ENCODE measurements at places on chromosomes 6 and 20.

DNA sequence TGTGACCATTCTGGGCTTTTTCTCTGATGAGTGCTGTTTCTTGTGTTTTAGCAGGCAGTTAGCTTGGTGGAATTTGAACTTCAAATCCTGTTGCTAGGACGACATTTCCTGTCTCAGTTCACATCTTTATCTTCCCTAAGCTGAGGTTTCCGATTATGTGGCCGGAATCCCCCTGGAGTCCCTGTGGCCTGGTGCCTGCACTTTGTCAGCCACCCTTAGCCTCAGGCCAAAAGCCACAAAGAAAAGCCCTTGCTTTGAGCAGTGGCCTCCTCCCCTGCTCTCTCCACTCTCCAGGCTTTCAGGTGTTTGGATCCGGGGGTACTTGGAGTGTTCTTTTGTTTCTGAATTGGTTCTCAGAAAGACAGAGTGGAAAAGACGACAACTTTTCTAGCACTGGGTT is 59.9 kb upstream of the PMEPA1 start:
- H3K4me1 ChIP-seq, result no peaks in the 10 kb centered on the region
- H3K27ac ChIP-seq, result no peak overlapping the region
- DNase-seq, result no peak
- H3K36me3 ChIP-seq, result no peaks in the 10 kb centered on the region

DNA sequence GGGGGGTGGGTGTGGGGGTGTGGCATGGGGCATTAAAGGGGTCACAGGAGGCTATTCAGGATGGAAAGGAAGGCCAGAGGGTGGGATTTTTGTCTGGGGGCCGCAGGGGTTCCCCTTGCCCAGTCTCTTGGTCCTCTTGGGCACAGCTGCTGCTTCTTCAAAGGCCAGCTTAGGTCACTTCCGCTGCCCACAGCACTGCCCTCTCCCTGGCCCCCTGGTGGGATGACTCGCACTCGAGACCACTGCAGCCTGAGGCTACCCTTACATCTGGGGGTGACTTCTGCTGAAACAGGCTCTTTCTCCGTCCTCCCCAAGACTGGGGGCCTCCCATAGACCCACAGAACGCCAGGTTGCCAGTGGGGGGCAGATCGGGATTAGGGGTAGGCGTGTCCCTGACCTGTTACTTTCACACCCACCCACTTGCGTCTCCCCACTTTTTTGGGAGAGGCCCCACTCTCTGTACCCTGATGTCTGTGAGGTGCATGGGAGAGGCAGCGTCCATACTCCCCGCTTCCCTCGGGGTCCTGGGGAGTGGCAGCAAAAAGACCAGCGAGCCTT is 1.3 kb downstream of the LKAAEAR1 start:
- peak overlapping the region; percentile 75 for H3K4me3 ChIP-seq
- H3K36me3 ChIP-seq, result peaks cover 9% of the 10 kb centered on the region
- peaks cover 35% of the 10 kb centered on the region for H3K4me1 ChIP-seq
- DNase-seq, result no peak
- H3K27me3 ChIP-seq, result peaks cover 65% of the 10 kb centered on the region

DNA sequence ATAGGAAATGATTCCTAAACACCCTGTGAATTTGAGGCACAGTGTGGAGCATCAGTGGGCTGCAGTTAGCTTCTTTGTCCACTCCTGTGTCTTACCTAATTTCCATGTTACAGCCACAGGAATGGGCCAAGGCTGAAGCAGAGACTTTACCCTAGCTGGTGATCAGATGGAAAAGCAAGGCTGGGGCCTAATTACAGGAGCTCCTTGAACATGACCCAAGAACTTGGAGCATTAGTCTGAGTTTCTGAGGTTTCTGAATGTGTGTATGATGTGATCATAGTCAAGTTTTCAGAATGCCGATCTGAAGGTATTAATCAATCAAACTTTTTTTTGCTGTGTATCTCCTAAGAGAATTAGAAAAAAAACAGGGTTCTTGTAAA is 18.0 kb downstream of the HECA start:
- H3K27ac ChIP-seq, result peak overlapping the region; percentile 88
- H3K27me3 ChIP-seq, result no peaks in the 10 kb centered on the region
- peaks cover 86% of the 10 kb centered on the region for H3K4me1 ChIP-seq
- H3K36me3 ChIP-seq, result peaks cover 42% of the 10 kb centered on the region
- no peak for DNase-seq

- H3K4me3 ChIP-seq, result no peak overlapping the region
- peaks cover 52% of the 10 kb centered on the region for H3K36me3 ChIP-seq
- H3K27ac ChIP-seq, result no peak overlapping the region
- DNase-seq, result no peak
- H3K27me3 ChIP-seq, result no peaks in the 10 kb centered on the region
Observed at GRCh38 chr20:20519269-20519668, 151.4 kb downstream of the INSM1 start.

- no peaks in the 10 kb centered on the region for H3K27me3 ChIP-seq
- peaks cover 39% of the 10 kb centered on the region for H3K36me3 ChIP-seq
- H3K4me3 ChIP-seq, result no peak overlapping the region
- peaks cover 98% of the 10 kb centered on the region for H3K4me1 ChIP-seq
Observed at GRCh38 chr20:51529758-51530157, 12.8 kb downstream of the NFATC2 start.

DNA sequence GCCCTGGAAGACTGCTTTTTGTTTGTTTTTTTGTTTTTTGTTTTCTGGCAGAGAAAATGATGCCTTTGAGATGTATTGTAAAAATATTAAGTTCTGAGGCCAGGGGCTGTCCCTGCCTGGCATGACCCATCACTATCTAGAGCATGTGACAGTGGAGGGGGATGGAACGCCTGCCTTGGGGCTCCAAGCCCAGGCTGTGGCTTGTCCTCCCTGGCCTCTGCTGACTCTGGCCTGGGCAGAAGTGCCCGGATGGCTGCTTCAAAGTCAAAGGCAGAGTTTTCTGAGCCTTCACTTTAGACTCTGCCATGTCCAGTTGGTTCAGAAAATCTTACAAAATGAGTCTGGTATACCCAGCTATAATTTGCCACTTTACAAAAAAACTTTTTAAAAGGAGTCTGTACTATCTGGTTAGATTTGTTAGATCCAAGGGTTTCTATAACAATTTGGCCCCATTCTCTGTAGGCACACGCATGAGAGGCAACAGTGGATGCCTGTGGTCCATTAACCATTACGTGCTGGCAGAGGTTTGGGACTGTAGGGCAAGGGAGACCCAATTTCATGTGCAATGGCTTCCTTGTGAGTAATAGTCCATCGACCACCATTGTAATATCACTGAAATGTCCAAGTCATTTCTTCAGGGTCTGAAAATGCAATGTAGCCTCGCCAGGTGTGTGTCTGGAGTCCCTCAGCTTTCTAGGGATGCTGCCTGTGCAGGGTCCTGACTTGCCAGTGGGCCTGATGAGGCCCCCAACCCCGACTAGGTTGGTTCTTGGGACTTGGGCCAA is 8.3 kb downstream of the PPP1R3G start:
- H3K27me3 ChIP-seq, result peaks cover 45% of the 10 kb centered on the region
- peaks cover 7% of the 10 kb centered on the region for H3K4me1 ChIP-seq
- no peak overlapping the region for H3K27ac ChIP-seq
- no peak for DNase-seq
- H3K36me3 ChIP-seq, result no peaks in the 10 kb centered on the region

GRCh38 chr20:44138867-44139266 is 48.1 kb downstream of the JPH2 start:
- H3K36me3 ChIP-seq, result no peaks in the 10 kb centered on the region
- no peak overlapping the region for H3K27ac ChIP-seq
- no peak overlapping the region for H3K4me3 ChIP-seq
- H3K4me1 ChIP-seq, result no peaks in the 10 kb centered on the region
- peaks cover 49% of the 10 kb centered on the region for H3K27me3 ChIP-seq
- DNase-seq, result no peak

DNA sequence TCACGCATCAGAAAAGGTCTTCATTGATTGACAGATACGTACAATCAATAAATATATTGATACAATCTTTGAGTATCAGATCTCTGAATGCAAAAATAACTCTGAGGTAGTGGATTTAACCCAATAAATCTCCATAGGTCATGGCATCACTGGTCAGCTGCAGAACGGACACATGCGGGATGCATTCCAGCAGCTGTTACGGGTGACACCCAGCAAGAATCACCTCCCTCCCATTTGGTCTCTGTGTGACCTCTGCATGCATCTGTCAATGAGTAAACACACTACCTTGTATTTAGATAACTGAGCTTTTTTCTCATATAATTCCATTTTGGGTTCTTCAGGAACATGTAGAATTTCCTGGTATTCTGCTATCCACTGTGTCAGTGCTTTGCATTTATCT is 285.4 kb downstream of the SYNE1 start:
- H3K27ac ChIP-seq, result no peak overlapping the region
- no peaks in the 10 kb centered on the region for H3K4me1 ChIP-seq
- H3K4me3 ChIP-seq, result no peak overlapping the region
- no peaks in the 10 kb centered on the region for H3K27me3 ChIP-seq

DNA sequence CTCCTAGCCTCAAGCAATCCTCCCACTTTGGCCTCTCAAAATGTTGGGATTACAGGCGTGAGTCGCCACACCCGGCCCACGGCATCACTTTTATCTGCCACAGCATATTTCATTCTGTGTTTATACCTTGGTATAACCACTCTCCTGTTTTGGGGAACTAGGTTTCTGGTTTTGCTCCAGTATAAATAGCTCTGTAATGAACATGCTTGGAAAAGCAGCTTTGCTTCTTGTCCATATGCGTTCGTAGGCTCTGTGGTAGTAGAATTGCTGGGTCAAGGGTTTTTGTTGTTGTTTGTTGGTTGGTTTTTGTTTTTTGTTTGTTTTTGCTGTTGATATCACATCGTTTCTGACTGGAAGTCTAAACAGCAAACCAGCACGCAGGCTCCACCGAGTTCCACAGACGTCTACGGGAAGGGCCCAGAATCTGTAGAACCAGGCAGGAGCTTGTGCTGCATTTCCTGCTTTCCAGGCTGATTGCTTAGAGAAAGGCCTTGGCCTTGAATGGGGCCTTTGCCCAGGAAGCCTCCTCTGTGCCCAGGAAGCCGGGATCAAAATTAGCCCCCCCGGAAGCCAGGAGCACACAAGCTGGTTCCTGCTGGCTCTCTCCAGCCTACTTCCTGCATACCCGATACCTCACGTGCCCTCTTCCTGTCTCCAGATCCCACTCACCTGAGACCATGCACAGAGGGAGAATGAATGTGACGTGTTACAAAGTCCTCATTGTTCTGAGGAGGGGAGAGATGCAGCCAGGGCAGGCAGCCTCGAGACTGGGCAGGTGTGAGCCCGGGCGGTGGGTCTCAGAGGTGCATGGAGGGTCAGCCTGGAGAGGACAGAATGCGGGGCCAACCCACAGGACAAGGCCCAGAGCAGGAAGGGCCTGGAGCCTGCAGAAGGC is 34.7 kb downstream of the AAR2 start:
- H3K4me3 ChIP-seq, result no peak overlapping the region
- no peak overlapping the region for H3K27ac ChIP-seq
- no peaks in the 10 kb centered on the region for H3K36me3 ChIP-seq
- H3K4me1 ChIP-seq, result no peaks in the 10 kb centered on the region

DNA sequence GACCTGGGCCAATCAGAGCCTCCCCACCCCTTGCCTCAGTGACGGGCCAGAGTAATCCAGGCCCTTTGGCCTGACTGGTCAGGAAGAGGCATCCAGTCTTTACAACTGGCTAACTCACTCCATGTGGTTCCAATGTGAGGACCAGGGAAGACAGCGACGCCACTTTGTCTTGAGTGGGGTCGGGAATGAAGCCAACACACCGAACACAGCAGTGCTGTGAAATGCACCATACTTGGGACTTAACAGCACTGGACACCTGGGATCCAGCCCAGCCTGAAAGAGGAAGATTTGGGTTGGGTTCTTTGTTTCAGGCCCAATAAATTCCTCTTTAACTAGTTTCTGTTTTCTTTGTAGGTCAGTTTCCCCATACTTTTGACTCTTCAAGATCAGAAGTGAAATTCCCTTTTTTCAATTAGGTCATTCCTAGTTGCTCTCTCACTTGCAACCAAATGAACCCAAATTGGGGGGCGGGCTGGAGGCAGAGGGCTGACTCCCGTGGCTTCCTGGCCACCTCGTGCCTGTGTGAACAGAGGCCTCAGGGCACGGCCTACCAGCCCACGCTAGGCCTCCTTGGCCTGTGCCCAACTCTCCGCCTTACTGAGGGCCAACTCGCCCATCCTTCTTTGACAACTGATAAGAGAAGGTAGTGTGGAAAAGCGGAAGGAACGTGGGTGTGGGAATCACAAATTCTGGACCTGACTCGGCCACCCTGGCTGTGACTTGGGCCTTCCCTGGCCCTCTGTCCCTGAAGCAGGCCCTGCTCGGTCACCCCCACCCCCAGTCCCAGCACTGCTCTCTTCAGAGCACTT is 17.1 kb downstream of the SULF2 start:
- no peak overlapping the region for H3K4me3 ChIP-seq
- H3K27me3 ChIP-seq, result peaks cover 41% of the 10 kb centered on the region
- no peak overlapping the region for H3K27ac ChIP-seq
- DNase-seq, result no peak

- H3K27me3 ChIP-seq, result no peaks in the 10 kb centered on the region
- no peak overlapping the region for H3K4me3 ChIP-seq
- no peaks in the 10 kb centered on the region for H3K36me3 ChIP-seq
- no peak overlapping the region for H3K27ac ChIP-seq
- H3K4me1 ChIP-seq, result peaks cover 19% of the 10 kb centered on the region
- no peak for DNase-seq
Observed at GRCh38 chr6:90421666-90422065, 125.0 kb upstream of the BACH2 start.

- DNase-seq, result no peak
- H3K4me1 ChIP-seq, result no peaks in the 10 kb centered on the region
- H3K27ac ChIP-seq, result no peak overlapping the region
- H3K4me3 ChIP-seq, result no peak overlapping the region
- H3K36me3 ChIP-seq, result no peaks in the 10 kb centered on the region
- H3K27me3 ChIP-seq, result no peaks in the 10 kb centered on the region
Observed at GRCh38 chr6:139942331-139942730, 567.9 kb upstream of the CITED2 start.

DNA sequence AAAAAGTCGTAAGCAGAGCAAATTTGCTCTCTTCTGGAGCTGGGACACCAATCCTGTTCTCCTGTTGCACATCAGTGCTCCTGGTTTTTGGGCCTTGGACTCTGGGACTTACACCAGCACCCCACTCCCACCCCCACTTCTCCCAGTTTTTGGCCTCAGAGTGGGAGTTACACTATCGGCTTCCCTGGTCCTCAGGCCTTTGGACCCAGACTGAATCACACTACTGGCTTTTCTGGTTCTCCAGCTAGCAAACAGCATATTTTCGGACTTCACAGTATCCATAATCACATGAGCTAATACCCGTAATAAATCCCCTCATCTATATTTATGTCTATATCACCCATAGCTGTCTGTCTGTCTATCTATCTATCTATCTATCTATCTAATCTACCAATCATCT is 23.2 kb upstream of the ASCC3 start:
- no peak overlapping the region for H3K4me3 ChIP-seq
- no peaks in the 10 kb centered on the region for H3K27me3 ChIP-seq
- no peaks in the 10 kb centered on the region for H3K4me1 ChIP-seq
- H3K27ac ChIP-seq, result no peak overlapping the region

- no peaks in the 10 kb centered on the region for H3K36me3 ChIP-seq
- no peak for DNase-seq
- H3K27me3 ChIP-seq, result no peaks in the 10 kb centered on the region
- no peak overlapping the region for H3K4me3 ChIP-seq
- H3K27ac ChIP-seq, result no peak overlapping the region
Observed at GRCh38 chr6:18053555-18054445, 66.4 kb upstream of the KIF13A start.

- H3K4me1 ChIP-seq, result peaks cover 3% of the 10 kb centered on the region
- no peak for DNase-seq
- no peak overlapping the region for H3K27ac ChIP-seq
- H3K4me3 ChIP-seq, result no peak overlapping the region
- H3K27me3 ChIP-seq, result no peaks in the 10 kb centered on the region
Observed at GRCh38 chr6:31168606-31169005, 1.9 kb downstream of the POU5F1 start.

Measured in activated naive CD4-positive, alpha-beta T cell treated with anti-CD3 and anti-CD28 coated beads, Interleukin-2, amount 10 ng/mL, durations not matched to agents 7 days and 5 days (primary cell).